Stimulated activated CD8-positive, alpha-beta memory T cell treated with anti-CD3 and anti-CD28 coated beads, Interleukin-4, amount 100 ng/mL, for 48 hours (primary cell): ENCODE measurements at places on chromosomes 6 and 20.

- DNase-seq: no peak
Observed at GRCh38 chr6:41935193-41935574, 6.4 kb downstream of the CCND3 start.

- no peak for DNase-seq
Observed at GRCh38 chr6:73800997-73801396, 105.0 kb downstream of the CD109 start.

- no peak for DNase-seq
Observed at GRCh38 chr20:60506061-60506460, 547.8 kb downstream of the CDH26 start.

- DNase-seq: no peak
Observed at GRCh38 chr20:13771853-13772453, 12.8 kb downstream of the ESF1 start.

DNA sequence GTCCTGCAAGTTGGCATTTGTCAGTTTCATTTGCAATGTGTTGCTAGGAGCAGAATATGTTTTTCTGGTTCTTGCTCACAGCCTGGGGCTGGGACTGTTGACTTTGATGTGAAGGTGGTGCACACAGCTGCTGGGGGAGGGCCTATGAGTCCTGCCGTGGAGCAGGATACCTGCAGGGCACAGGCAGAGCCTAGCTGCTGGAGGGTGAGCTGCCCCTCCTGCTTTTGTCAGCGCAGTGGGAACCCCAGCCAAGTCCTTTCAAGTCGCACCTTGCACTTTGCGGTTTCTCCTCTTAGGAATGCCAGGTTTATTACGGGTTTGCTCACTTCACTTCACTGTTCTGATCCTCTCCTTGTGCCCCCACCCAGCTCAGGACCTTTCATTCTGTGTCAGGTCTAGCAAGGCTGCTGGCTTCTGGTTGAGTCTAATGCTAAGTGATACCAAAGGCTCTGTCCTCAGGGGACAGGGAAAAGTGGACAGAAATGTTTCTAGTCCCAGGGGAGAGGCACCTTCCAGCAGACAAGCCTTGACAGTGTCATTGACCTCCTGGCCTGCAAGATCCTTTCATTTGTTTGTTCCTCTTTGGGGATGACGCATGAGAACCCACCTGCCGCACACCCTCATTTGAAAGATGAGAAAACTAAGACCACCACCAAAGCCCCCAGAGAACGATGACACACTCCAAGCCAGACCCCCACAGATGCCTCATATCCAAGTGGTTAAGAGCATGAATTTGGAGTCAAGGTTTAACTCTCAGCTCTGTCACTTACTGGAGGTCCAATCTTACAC, 2.7 kb upstream of the SPO11 start:
- no peak for DNase-seq
